ENCODE measurements at places on chromosomes 5 and 9.

GRCh38 chr9:89478821-89479668 lies 18.9 kb downstream of the SEMA4D start:
- no peak for DNase-seq

GRCh38 chr9:91127653-91128052 lies 234.1 kb downstream of the AUH start:
- DNase-seq = peak; percentile 70

DNA sequence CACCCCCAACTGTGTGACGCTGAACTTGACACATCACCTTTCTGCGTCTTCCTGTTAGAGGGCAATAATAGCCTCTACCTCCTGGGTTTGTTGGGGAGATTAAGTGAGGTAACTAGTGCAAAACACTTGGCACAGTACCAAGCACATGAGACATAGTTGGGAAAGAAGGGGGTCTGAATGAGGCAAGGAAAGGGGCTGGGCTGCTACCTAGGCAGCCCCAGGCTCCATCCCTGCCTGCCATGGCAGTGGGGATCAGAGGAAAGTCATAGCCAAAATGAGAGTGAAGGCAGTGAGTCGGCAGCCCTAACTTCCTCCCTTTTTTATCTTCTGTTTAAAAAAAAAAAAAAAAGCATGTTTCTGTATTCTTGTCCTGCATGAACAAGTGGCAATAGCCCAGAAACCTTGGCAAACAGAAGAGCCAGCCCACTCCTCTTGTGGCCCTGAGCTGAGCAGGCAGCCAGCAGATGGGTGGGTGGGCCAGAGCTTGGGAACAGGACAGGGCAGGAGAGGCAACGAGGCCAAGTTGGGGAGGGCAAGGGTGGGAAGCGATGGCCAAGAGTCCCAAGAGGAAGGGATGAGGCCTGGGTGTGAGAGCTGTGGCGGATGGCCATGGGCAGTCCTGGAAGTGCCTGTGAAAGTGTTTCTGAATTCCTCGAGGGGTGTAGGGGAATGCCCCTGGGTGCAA lies 11.4 kb downstream of the CAMK2A start:
- DNase-seq = peak; percentile 51

GRCh38 chr5:6847870-6848269 lies 134.6 kb downstream of the TENT4A start:
- DNase-seq = no peak

GRCh38 chr9:98341157-98342097 lies 86.0 kb upstream of the TBC1D2 start:
- DNase-seq = no peak

DNA sequence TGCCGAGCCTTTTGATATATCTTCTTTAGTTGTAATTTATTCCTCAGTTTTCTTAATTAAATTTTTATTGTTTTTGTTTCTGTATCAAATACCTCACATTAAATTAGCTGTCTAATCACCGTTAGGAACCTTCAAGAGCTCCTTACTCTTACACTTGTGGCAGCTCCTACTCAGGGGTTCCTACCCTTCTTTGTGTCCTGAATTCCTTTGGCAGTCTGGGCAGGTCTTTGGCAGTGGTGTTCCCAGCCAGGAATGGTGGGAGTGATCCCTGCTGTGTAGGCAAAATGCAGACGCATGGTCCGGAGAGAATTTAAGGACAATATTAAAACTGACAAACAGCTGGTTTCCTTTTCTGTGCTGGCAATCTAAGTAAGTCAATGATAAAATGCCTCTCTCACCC lies 41.8 kb downstream of the MAST4 start:
- DNase-seq = no peak

- peak; percentile 39 for DNase-seq
Observed at GRCh38 chr9:114203410-114204140, 48.2 kb downstream of the COL27A1 start.

GRCh38 chr9:4324513-4324912 lies 24.6 kb upstream of the GLIS3 start:
- DNase-seq = peak; percentile 50

DNA sequence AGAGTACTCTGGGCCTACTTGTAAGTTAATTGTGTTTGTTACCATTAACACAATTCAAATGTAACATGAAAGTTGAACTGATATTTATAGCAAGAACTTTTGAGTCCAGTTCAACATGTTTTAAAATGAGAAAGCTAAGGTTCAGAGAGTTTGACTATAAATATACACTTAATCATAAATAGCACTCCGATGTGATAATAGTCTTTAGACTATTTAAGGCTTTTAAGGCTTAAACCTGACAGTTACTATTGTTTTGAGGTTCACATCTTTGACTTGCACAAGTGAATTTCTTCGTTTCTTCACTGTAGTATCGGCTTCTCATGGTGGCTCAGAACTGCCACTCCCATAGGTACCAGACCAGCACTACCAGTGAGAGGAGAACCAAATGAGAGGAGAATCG lies 42.4 kb downstream of the ZNF608 start:
- no peak for DNase-seq

DNA sequence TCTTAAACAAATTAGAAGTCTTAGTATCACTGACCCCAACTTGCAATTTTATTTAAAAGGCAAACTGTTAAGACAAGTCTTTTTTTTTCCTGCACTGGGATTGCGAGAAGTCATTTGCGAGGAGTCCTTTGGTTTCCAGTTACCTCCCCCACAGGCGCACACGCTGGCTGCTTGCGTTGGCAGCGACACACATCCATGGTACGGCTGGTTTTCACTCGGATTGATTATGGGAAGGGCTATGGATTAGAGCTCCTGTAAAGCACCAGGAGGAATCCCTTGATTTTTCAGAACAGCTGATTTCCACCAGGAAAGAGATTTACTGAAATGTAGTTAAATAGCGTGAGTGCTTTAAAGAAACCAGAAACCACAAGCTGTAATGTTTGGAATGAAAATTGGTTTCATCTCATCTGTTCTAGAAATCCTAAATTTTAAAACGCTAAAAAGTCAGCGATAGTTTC lies 737 bp downstream of the SLC1A3 start:
- DNase-seq = peak; percentile 62

DNA sequence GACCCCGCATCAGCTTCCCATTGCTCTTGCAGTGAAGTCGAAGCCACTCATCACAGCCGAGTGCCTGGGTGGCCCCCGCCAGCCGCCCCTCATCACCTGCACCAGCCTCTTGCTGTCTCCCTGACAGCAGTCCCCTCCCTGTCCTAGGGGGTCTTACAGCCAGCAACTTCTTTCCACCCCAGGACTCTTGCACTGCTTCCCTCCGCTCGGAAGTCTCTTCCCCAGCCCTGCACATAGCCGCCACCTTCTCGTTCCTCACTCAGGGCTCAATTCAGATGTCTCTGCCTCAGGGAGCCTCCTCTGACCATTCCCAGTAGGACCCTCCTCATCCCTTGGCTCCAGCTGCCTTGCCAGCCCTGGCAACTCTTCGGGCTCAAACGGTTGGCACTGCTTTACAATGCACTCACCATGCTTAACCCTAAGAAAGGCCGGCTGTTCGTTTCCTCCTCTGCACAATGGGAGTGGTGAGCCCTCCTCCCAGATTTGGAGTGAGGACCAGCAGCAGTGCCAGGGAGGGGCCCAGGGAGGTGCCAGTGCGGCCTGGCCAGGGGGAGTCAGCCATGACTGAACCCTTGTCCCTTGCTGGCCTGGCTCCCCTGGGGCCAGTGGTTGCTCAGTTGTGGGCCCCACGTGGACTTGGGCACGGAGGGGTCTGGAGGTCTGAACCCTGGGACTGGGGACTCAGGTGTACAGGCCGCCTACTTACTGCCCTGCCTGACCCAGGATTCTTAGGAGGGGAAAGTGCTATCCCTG lies 6.1 kb downstream of the TCF7 start:
- no peak for DNase-seq

GRCh38 chr5:74241751-74242140 lies 398.8 kb downstream of the ENC1 start:
- peak; percentile 97 for DNase-seq

- no peak for DNase-seq
Observed at GRCh38 chr9:26142201-26142600, 464.0 kb upstream of the TUSC1 start.

DNA sequence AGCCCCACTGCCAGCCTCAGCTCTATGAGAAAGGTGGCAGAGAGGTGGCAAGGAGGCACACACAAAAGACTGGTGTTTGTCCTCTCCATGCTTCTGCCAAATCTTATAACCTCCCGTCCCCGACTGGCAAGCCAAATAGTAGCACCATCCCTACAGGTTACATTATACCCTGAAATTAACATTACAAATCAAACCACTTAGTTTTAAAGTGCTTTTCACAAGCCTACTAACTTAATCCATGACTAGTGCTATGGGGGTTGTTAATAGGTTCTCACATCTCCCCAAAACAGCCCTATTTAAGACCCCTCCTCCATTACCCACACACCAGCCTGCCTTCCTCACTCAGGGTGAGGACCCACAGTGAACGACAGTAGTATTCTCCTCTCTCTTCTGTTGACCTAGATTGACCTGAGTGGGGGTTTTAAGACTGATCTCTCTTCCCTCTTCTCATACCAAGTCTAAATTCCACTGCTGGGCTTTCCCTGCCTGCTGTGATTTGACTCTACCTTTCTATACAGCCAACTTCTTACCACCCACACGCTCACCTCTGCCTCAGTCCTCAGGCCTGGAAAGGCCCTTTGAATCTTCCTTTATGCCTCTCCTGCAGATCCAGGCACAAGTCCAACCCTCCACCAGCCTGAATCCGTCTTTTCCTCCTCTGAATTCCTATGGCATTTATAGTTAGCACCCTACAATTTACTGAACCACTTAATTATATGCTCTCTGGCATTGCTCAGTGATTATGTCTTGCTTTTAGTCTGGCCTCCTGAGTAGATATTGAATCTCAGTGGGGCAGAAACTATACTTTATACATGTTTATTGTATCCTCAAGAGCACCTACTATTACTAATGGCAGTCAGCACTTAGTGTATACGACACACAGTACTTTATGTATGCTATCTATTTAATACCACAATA lies 116.1 kb downstream of the TMEM174 start:
- no peak for DNase-seq

- no peak for DNase-seq
Observed at GRCh38 chr5:156331181-156331580, 4.2 kb downstream of the SGCD start.

DNA sequence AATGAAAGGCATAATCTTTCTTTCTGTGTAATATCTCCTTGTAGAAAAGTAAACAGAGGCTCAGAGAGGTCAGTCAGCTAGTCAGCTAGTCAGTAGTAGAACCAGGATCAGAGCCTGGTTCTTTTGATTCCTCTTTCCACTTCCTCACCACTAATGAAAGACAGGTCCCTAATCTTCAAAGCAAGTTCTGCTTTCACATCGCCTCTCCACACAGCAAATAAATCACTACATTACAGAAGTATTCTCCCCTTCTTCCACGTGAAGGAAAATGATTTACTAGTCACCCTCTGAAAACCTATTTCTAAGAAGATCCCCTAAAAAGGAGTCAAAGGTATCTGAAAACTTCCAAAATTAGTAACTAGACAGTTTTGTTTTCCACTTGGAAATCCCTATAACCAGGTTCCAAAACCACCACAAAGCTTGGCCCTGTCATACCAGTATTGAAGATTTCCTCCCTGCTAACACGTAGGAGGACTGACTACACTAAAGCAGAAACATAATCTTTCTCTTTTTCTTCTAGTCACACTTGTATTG lies 140.5 kb upstream of the TARS1 start:
- no peak for DNase-seq

- peak; percentile 19 for DNase-seq
Observed at GRCh38 chr9:92342825-92343488, 17.2 kb downstream of the CENPP start.

DNA sequence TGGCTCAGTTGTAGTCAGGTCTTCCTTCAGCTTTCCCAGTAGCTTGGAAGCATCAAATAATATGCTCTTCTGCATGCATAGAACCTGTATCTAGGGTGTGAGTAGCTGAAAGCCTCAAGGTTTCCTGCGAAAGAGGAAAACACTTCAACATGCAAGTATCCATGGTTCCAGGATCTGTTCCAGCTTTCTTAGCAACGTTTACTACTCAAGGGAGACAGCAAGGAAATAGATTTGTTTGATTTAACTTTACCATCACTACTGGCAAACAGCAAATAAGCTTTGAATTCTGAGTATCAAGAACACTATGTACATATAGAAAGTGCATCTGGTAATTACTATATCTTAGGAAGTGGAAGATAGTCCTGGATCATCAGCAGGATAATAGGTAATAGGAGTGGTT lies 341.0 kb downstream of the PRR16 start:
- no peak for DNase-seq

DNA sequence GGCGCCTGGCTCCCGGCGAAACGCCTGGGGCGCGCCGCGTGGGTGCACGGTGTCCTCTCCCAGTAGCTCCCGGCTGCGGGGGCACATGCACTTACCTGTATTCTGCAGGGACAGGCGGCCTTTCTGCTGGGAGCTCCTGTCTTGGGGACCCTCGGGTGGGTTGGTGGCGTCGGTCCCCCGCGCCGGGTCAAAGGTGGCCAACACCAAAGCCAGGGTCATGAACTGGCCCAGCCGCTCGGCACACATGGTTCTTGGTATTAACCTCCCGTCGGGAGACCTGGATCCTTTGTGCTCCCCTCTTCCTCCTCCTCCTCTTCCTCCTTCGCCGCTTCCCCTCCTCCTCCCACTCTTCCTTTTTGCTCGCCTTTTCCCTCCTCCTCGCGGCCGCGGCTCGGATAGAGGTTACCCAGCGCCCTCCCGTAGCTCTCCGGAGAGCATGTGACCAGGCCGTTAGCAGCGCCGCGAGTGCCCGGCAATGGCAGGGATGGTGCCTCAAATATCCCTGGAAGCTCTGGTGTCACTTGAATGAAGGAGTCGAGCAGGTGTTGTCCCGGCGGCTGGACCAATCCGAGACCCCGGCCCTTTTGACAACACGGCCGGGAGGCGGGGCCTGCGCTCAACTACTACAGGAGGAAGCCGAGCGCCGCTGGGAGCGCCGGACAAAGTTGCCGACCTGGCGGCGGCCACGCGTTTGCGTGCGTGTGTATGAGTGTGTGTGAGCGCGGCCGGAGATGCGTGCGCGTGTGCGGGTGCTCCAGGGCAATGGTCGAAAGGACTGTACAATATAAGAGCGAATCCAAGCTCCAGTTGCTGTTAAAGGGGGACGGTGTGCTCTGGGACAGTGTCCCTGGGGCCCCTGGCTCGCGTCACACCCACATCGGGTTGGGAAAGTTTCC lies at the start of gene STC2:
Gene STC2, minus strand, starts transcription at position 467 of the 896 bp plus-strand sequence. Its CDS starts 221 bp downstream, at position 246.
- DNase-seq = peak; percentile 95

GRCh38 chr5:612498-613424 lies 621 bp downstream of the CEP72 start:
- DNase-seq = peak; percentile 55

- no peak for DNase-seq
Observed at GRCh38 chr5:78671609-78672008, 23.0 kb upstream of the LHFPL2 start.

GRCh38 chr5:102077920-102078319 lies 218.2 kb downstream of the SLCO4C1 start:
- no peak for DNase-seq

DNA sequence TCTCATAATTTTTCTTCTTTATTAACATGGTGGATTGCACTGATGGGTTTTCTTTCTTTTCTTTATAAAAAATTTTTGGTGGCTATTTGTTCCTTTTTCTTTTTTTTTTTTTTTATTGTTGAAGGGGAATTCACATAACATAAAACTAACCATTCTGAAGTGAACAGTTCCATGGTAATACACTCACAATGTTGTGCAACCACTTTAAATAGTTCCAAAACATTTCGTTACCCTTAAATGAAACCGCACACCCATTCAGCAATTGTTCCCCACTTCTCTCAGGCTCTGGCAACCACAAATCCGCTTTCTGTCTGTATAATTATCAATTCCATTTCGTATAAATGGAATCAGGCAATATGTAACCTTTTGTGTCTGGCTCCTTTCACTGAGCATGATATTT lies 11.7 kb upstream of the SETX start:
- DNase-seq = no peak

Measured in ELR (cell line).